ENCODE measurements at places on chromosomes 7 and 10.

GRCh38 chr7:69002416-69002815 lies 595.9 kb upstream of the AUTS2 start:
- DNase-seq = no peak

GRCh38 chr7:92916770-92917224 lies 80.4 kb upstream of the CDK6 start:
- no peak for DNase-seq

DNA sequence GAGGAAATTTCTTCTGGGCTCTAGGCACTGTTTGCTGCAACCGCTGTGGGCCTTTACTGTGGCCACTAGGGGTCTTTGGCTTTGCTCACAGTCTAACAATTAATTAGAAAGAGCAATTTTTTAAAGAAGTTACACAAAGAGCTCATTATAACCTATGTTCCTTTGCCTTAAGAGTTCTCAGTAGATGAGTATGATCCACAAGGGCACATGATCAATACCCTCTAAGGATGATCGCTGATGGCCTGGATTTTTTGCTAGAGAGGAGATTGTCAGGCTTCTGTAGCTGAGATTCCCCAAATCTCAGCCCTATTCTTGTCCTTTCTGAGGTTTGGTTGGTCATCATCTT lies 80.8 kb upstream of the RHOBTB1 start:
- no peak for DNase-seq

DNA sequence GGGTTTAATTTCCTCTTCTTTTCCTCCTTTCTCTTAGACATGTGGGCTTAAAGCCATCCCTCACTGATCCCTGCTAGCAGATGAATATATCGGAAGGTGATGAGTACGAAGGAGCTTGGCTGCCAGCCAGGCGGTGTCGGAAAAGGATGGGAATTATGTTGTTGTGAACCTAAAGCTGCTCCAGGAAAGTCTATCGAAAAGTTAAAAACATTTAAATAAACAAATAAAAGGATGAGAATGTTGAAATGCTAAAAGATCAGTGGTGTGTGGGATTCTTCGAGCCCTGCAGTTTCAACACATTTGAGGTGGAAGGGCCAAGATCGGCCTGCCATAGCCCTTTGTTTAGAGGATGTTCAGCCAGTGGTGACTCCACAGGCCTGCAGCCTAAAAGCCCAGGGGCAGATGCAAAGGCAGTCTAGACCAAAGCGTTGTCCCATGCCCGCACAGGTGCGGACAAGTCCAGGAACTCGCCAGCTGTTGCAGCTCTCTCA lies 107.9 kb downstream of the JCAD start:
- no peak for DNase-seq

DNA sequence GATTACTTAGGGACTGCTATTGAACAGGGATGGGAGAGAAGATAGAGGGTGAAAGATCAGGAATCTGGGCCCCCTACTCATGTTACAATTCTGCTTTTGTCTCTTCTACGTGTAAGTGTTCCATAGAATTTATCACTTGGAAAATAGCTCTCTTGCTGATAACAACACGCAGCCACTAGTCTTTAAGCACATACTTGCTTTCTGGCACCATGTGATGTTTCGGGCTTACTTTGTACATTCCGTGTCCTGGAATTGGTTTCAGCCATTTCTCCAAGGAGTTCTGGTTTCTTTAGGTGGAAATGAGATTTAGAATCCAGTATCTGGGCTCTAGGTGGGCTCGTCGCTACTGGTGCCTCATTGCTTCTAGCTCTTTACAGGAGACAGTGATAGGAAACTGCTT lies 59.7 kb downstream of the TFAM start:
- no peak for DNase-seq

GRCh38 chr7:150406312-150406566 lies 27.1 kb downstream of the ZNF775 start:
- DNase-seq = no peak

DNA sequence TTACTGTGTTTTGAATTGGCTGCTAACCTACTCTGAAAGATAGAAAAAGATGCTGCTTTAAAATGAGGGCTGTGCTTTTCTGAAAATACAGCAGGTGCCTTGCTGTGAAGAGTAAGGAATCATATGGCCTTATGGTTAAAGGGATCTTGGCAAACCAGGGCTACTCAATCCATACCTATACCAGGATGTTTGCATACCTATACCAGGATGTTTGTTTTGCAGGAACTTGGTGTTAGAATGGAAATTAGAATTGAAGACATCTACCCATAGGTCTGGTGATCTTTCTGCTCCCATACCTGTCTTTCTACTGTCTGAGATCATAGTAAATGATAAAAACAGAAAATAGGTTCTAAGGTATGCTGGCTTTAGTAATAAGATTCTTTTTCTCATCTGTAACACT lies 200.2 kb upstream of the C7orf33 start:
- DNase-seq = no peak

- DNase-seq = no peak
Observed at GRCh38 chr10:113491967-113492565, 60.8 kb upstream of the HABP2 start.

DNA sequence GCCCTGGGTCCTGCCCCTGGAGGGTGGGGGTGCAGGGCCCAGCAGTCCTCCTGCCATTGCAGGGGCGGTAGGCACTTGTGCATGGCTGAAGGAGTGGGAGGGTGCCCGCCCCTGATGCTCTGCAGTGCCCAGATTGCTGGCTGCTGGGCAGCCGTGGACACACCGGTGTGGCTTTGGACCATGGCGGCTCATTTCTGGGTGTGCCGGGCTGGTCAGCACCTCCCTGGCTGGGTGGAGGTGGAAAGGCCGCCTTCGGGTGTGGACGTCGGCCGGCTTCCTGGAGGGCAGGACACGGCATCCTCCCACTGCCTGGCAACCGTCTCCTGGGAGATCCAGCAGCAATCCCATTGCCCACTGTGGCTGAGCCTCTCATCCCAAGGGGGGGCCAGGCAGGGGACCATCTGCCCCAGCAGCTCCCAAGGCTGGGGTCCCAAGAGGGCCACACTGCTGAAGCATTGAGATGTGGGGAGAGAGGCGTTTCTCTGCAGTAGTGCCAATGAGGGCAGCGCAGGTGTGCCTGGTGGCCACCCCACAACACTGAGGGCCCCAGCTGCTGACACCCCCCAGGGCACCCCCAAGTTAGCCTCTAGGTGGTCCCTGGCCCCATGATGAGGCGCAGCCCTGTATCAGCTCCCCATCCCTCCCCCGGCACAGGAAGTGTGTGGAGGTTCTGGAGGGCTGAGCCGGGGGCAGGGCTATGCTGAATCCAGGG lies 12.9 kb downstream of the TTYH3 start:
- DNase-seq = no peak

DNA sequence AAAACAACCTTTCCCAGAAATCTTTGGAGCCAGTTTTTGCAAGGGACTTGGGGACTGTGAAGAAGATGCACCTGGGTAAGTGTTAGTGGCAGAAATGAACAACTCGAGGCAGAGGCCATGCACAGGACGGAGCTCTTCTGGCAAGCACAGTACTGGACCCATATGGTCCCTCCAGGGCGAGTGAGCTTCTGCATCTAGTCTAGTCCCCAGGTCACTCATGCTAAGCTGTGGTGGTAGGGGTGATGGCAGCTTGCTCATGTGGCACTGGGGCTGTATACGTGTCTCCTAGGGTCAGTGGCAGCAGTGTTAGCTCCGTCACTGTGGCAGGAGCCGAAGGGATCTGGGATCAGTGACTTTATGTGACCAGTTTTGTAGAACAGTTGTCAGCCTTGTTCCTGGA lies 9.3 kb upstream of the LRRC61 start:
- no peak for DNase-seq

DNA sequence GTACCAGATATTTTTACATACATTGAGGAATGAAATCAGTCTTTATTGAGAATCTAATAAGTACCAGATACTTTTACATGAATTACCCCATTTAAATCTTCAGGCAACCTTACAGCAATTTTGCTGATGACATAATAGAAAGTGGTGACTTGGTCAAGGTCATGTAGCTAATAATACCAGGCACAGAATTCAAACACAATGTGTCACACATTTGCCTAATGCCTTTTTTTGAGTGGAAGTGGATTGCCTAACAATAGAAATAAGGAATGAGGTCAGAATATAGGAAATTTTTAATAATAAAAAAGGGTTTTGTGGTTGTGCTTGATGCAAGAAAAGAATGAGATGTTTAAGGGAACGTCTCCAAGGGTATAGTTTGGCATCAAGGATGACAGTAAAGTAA lies 466.6 kb upstream of the IGFBP3 start:
- DNase-seq = no peak

DNA sequence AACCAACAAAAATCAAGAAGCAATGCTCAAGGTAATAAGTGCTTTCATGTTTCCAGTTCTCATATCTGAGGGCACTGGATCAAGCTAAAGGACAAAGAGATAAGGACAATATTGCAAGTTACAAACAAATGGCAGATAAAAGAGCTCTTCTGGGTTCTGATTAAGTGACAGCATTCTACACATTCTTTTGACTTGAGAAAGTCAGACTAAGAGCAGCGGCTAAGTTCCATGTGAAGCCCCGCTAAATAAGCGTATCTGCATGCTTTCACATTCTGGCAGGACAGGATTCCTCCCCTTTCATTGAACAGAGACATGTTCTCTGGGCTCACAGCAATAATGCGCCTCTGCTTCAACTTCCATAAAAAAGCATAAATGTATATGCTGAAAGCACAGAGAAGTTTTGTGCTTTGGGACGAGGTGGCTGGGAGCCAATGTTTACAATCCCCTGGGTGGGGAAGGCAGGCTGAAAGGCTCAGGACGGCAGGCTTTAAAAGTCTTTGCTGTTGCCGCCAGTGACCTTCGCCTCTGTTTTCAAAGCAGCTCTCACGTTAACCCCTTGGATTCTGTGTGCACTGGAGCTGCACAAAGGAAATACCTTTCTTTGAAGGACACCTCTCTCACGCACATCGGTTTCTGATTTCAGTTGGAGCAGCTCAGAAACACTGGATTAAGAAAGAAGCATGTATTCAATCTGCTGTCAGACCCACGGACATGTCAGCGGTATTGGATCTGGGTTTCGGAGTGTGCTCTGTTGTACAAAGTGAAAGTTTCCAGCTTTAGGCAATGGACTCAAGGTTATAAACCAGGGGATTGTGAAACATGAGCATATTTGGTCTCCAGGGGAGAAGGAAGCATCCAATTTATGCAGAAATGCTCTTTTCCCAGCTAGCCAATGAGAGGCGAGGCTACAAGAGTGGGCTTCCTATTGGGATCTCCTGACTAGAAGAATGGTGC lies 105.4 kb upstream of the FAM133B start:
- no peak for DNase-seq

DNA sequence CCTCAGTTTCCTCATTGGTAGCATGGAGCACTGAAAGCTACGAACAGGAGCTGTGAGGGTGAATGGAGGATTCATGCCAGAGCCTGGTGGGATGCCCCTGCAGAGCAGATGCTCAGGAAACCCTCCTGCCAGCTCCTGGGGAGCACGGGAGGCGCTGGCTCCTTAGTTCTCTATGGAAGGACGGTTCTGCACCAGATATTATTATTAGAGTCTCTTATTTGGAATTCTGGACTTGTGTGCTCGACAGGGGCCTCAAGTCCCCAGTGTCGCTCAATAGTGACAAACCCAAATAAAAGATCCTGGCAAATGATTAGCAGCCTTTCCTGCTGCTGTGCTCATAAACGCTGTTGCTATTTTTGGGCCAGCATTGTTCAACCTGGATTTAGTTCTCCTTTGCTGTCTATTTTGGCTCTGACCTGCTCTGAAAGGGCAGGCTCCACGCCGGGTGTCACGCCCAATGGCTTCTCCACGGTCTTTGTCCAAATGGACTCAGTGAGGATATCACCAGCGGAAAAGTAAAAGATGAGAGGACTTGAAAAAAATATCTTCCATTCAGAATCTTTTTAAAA lies 23.0 kb upstream of the KLF6 start:
- DNase-seq = no peak

- no peak for DNase-seq
Observed at GRCh38 chr7:40474790-40475680, 340.2 kb downstream of the SUGCT start.

GRCh38 chr10:122490786-122491680 lies 29.7 kb downstream of the HTRA1 start:
- DNase-seq = no peak

GRCh38 chr7:107014387-107015023 lies 30.0 kb upstream of the PRKAR2B start:
- no peak for DNase-seq

GRCh38 chr7:150963707-150964559 lies 14.2 kb downstream of the KCNH2 start:
- DNase-seq = no peak

GRCh38 chr10:111030042-111030750 lies 46.6 kb upstream of the ADRA2A start:
- no peak for DNase-seq

- no peak for DNase-seq
Observed at GRCh38 chr10:14803827-14804226, 29.1 kb upstream of the FAM107B start.

GRCh38 chr7:155327590-155328320 lies 30.1 kb downstream of the INSIG1 start:
- no peak for DNase-seq

GRCh38 chr7:1096156-1097119 lies 8.5 kb downstream of the GPER1 start:
- DNase-seq = no peak

DNA sequence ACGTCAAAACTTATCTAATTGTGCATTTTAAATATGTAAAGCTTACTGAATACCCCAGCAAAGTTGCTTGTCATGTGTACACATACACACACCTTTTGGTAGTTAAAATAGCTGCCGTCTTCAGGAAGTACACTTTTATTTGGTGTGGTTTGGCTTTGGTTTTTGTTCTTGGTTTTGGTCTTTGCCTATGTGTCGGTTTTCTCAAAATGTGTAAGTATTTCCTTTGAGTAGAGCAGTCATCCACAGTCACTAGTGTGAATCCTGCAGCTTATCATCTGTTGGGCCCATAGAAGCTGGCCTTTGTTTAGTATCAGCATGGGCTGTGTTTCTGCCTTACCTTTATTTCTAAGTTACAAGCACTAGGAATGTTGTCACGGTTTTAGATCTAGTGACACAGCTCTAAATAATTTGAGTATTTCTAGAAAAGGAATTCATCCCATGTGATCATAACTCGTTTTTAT lies 35.3 kb downstream of the NET1 start:
- DNase-seq = no peak

DNA sequence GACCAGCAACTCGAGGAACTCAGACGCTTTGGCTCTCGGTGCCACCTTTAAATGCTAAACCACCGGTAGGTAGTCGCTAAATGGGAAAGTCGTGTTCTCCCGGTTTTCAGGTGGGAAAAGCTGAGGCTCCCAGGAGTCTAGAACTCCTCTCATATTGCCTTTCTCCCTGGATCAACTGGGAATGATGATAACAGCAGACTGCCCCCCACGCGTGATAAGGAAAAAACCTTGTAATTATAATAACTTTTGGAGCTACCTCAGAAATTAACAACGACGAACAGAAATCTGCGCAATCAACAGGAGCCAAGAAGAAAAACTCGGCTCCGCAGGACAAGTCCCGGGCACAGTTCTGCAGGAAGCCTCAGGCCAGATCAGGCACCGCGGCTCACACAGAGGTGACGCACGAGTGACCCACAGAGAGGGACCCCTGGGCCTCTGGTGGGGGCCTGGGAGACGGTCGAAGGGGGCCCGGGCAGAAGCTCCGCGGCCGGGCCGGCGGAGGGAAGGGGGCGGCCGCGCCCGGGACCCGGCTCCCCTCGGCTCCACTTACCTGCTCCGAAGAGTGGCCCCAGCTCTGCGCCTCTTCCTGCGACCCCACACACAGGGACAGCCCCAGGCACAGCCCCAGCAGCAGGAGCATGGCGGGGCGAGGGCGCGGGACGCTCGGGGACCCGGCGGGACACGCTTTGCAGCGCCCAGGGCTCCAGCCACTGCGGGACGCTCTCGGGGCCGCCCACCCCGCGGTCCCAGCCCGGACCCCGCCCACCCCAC lies at the start of gene ITIH5:
Gene ITIH5 (minus strand): TSS at position 714 of the 771 bp plus-strand sequence. CDS start 74 bp downstream, at position 640.
- DNase-seq = no peak

- no peak for DNase-seq
Observed at GRCh38 chr10:99859585-99859984, 77.1 kb downstream of the ABCC2 start.

GRCh38 chr7:140192620-140193019 lies 15.8 kb upstream of the KDM7A start:
- DNase-seq = no peak
